Effector memory CD4-positive, alpha-beta T cell (primary cell): ENCODE measurements at places on chromosomes 5 and 9.

DNA sequence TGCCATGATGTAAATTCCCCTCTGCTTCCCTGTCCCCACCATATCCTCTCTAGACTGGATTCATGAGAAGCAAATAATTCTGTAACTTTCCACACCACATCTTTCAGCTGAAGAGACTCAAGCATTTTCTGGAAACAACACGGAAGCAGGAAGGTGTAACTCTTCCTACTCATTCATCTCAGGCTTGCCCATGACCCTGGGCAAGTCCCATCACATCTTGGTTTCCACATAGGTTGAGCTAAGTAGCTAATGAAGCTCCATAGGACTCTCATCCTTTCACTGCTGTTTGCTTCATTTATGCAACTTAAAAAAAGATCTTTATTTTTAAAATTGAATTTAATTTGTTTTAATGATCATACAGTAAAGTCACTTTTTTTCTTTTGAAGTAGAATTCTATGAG is 32.7 kb upstream of the STARD4 start:
- DNase-seq: no peak

- no peak for DNase-seq
These were observed 196.0 kb downstream of the NR2F1-AS1 start for GRCh38 chr5:93384995-93385394.

- DNase-seq: no peak
These were observed 28.7 kb downstream of the COL27A1 start for GRCh38 chr9:114184071-114184470.

GRCh38 chr5:3853362-3853761 is 257.7 kb downstream of the IRX1 start:
- DNase-seq: no peak

DNA sequence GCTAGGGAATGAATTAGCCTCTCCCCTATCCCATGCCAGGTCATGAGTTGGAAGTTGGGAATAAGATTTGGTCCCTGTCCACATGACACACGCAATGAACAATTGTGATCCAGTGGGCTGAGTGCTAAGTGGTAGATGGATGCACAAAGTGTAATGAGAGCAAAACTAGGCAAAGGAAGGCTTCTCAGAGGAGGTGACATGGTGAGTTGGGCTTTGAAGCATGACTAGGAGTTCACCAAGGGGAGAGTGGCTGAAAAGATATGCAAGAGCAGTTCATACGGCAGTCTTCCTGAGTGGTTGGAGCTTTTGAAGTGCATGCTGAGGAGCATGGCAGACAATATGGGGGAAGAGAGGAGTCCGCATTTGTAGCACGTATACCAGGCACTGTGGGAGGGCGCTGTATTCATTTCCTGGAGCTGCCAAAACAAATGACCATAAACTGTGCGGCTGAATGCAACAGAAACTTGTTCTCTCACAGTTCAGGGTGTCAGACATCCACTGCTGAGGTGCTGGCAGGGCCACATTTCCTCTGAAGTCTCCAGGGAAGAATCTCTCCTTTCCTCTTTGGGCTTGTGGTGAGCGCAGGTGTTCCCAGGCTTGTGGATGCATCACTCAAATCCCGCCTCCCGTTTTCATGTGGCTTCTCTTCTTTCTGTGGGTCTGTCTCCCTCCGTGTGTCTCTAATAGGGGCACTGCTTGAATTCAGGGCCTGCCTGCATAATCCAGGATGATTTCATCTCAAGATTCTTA is 49.5 kb downstream of the NSG2 start:
- no peak for DNase-seq

GRCh38 chr9:136696502-136696901 is 9.2 kb upstream of the AGPAT2 start:
- no peak for DNase-seq

DNA sequence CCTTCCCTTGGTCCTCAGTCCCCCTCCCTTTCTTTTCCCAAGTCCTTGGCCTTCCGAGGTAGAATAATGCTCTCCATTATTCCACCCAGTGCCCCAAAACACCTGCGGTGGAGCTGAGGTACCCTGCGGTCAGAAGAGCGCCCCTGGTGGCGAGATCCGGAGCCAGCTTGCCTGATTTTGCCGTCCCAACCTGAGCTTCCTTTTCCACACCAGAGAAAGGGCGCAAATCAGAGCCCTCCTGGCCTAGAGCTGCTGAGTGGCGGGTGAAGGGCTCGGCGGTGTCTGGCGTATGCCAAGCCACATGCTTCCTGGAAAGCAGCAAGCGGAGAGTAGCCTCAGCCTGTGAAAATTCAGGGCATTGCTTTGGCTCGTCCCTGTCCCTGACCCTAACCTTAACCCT is 21.1 kb upstream of the CARTPT start:
- DNase-seq: no peak

DNA sequence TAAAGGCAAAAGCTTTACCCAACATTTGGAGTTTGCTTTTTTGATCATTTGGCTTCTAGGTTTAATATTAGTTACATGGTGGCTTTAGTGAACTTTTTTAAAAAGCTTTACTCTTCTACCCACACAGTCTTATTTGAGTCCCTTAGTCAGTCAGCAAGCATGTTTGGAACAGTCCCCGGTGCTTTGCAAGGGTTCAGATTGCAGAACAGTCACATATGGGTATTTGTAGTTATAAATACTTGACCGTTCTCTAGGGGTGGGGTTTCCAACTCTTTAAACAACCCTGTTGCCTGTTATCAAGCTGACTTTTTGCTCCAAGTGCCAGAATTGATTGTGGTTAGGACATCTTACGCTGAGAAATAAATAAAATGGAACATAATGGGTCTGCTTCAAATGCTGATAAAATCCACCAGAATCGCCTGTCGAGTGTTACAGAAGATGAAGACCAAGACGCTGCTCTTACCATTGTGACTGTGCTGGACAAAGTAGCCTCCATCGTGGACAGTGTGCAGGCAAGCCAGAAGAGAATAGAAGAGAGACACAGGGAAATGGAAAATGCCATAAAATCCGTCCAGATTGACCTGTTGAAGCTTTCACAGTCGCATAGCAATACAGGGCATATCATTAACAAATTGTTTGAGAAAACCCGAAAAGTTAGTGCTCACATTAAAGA is at the start of gene CAVIN4:
TSS of gene CAVIN4 (plus strand) at position 304 of the 673 bp plus-strand sequence. CDS start at position 369, 65 bp downstream.
- no peak for DNase-seq

DNA sequence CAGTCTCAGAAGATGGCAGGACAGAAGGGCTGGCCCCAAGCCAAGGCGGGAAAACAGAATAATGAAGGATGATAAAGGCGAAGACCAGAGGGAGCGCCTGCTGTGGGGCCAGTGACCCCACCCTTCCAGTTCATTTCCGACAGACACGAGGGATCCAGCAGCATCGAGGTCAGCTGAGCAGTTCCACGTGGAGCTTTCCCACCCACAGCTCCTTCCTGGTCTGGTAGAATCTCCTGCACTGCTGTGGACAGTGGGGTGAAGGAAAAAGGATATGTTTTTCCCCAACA is 265.9 kb upstream of the VLDLR start:
- DNase-seq: no peak

DNA sequence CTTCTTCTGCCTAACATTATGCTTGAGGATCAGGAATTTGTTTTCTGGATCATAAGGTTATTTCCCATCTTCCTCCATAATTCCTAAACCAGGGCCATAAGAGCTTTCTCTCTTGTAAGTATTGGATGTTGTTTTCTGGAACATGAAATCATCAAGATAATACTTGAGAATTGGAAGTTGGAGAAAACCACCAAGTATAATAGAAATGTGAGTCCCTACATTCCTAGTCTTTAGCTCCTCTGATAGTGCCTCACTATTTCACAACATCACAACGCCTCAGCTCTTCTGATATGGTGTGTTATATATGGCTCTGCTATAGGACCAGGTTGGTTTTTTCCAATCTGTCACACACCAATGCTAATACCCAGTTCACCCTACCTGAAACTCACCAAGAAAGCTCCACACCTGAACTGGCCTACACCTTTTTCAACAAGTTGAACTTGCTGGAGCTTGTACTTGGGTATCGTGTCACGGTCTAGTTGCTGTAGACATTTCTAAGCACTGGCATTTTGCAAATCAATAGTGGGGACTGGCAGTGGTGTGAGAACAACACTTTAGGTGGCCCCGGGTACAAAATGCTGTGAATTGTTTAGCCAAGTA is 141.1 kb downstream of the ACTBL2 start:
- no peak for DNase-seq

- DNase-seq: no peak
These were observed 121.4 kb upstream of the C6 start for GRCh38 chr5:41334758-41335157.

- DNase-seq: no peak
These were observed 15.8 kb upstream of the RNU6ATAC start for GRCh38 chr9:134179918-134180785.

DNA sequence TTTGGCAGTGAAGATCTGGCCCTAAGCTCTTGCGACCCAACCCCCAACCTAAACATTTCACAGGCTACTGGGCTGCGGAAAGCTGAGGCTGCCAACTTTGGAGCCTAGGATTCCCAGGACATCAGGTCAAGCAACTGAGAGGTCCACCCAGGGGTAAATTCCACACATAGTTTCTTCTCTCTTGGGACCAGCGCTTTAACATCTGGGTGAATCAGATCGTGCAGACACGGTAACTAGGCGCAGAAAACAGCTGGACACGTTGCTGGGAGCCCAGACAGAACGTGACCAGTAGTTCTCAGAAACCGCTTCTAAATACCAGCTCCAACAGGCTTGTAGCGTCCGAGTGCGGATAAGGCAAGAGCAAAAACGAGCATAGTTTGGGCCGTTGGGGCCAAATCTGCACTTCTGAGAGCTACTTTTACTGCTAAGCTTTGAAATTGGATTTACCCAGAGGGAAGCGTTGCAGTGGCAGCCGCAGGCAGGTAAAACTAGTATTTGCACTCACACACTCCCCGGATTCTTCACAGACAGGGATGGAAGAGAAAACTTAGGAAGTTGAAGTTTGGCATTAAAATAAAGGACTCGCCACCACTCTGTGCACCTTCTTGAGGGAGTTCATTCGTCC is 11.8 kb downstream of the ITGA1 start:
- no peak for DNase-seq

DNA sequence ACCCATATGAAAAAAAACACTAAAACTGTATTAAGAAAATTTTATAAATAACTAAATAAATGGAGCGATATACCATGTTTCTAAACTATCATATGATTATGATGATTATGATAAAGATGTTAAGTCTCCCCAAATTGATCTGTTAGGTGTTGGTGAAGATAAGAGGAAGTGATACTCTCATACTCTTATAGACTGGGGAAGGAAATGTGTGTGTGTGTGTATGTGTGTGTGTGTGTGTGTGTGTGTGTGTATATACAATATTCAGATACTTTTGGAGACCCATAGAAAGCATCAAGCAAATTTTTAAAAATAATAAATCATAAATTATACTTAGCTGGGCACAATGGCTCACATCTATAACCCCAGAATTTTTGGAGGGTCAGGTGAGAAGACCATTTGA is 62.9 kb downstream of the TMEM232 start:
- DNase-seq: no peak

DNA sequence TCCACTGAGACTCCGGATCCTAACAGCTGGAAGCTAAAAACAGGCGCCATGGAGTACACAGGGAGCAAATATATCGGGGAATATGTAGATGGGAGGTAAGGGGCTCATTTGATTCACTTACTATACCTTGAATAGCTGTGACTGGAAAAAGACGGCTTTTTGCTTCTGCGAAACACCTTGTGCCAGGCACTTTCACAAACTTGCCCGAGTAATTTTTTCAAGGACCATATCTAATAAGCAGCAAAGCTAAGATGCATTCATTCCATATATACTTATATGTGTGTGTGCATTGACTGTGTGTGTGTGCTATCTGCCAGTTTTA is 178 bp downstream of the MORN5 start:
- no peak for DNase-seq

GRCh38 chr9:16729651-16730050 is 140.8 kb downstream of the BNC2 start:
- no peak for DNase-seq

- DNase-seq: no peak
These were observed 185.5 kb upstream of the FGF10 start for GRCh38 chr5:44574678-44575077.

DNA sequence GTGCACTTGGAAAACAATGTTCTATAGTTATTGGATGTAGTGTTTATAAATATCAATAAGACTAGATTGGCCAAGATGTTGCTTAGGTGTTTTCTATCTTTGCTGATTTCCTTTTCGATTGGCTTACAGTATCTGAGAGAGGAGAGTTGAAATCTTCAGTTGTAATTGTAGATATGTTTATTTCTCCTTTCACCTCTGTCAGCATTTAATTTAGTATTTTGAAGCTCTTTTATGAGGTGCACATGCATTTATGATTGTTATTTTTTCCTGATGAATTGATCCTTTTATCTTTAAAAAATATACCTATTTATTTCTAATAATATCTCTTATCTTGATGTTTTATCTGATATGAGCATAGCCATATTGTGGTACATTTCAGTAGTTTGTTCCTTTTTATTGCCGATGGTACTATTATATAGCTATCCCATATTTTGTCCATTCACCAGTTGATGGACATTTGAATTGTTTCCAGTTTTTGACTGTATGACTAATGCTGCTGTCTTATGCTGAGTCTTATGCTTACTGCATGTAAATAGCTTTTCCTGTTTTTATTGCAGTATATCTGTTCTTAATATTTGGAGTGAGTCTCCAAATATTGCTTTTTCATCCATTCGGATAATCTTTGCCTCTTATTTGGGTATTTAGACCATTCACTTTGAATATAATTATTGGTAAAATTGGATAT is 34.7 kb downstream of the ERCC6L2 start:
- DNase-seq: no peak

GRCh38 chr5:138840103-138840502 is 35.0 kb downstream of the LRRTM2 start:
- no peak for DNase-seq
